ENCODE measurements at places on chromosomes 7 and 10.
A peak's percentile ranks its signal among the peaks of the same experiment; 100 is the strongest.

GRCh38 chr7:2195400-2196246 is 37.1 kb downstream of the MAD1L1 start:
- DNase-seq = no peak

- peak; percentile 95 for DNase-seq
Measured at GRCh38 chr10:26486990-26487850, 49.1 kb downstream of the APBB1IP start.

GRCh38 chr10:64156166-64156565 is 635.0 kb downstream of the REEP3 start:
- no peak for DNase-seq

GRCh38 chr7:28685644-28686417 is 272.3 kb downstream of the TRIL start:
- DNase-seq = peak; percentile 100

- DNase-seq = no peak
Measured at GRCh38 chr7:141381794-141382427, 169.3 kb upstream of the AGK start.

DNA sequence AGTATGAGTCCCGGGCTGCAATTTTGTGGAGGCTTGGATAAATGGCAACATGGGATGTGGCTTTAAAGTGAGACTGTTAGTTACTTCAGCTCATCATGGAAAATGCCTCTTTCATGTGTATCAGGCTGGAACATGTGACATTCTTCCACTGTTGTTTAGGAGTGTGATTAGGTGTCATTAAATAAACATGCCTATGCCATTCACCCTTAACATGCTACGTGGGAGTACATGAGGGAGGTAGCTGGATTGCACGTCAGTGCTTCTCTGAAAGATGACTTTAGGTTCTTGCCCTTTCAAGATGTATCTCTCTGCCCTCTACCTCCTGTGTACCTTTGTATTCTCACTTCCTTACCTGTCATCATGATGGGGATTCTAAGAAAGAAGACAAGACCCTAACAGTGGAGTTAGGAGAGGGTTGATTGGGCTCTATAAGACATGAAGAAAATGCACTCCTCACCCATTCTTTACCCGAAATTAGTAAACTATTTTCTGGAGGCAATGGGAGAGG is 8.9 kb downstream of the AKR1E2 start:
- no peak for DNase-seq

GRCh38 chr7:116210345-116211005 is at the start of gene TES:
Gene TES, plus strand, starts transcription at chr7:116210539. Its CDS starts 169 bp downstream, at chr7:116210708.
- DNase-seq = no peak

GRCh38 chr7:85972504-85973141 is 671.1 kb upstream of the GRM3 start:
- no peak for DNase-seq

- no peak for DNase-seq
Measured at GRCh38 chr7:108370616-108371015, 85.6 kb downstream of the NRCAM start.

DNA sequence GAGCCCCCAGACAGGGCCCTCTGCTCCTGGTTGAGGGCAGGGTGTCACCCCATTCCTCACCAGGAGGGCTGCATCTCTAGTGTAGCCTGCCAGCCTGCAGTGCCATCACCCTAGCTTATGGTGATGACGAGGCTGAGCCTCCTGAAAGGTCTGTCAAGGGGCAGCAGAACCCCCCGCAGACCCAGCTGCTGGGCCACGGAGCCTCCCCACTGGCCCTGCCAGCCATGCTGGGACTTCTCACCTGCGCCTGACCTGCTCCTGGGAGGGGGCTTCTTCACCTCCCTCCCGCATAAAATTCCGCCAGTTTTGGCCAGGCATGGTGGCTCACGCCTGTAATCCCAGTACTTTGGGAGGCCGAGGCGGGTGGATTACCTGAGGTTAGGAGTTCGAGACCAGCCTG is 40.4 kb upstream of the RASGEF1A start:
- no peak for DNase-seq

- no peak for DNase-seq
Measured at GRCh38 chr7:158013085-158013668, 574.4 kb downstream of the PTPRN2 start.

- DNase-seq = no peak
Measured at GRCh38 chr7:95126053-95126709, 198.2 kb downstream of the PON1 start.

- peak; percentile 4 for DNase-seq
Measured at GRCh38 chr10:14712991-14713424, 61.7 kb downstream of the FAM107B start.

DNA sequence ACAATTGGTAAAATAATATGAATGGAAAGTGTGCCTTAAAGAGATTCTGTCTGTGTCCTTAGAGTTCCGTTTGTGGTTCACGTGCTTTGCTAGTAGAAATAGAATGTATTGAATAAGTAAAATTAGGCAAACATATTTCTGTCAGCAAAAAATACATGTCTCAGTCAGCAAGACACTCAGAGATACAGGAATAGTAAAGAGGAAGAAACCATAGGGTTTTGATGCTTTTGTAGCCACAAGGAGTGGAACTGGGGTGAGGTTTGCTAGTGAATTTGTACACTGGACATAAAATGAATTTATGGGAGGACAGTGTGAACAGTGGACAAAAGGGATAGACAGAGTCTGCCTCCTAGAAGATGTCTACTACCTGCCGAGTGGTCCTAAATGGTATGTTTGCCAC is 289.2 kb upstream of the NRP1 start:
- no peak for DNase-seq

GRCh38 chr10:7501157-7501556 is 90.3 kb upstream of the SFMBT2 start:
- no peak for DNase-seq

GRCh38 chr7:107931740-107932515 is 40.9 kb downstream of the DLD start:
- DNase-seq = no peak

- no peak for DNase-seq
Measured at GRCh38 chr10:133016493-133017202, 71.1 kb upstream of the ADGRA1 start.

- no peak for DNase-seq
Measured at GRCh38 chr10:60767424-60767823, 10.9 kb upstream of the CDK1 start.

- peak; percentile 52 for DNase-seq
Measured at GRCh38 chr7:134452419-134452838, 6.5 kb downstream of the AKR1B1 start.

GRCh38 chr7:36165059-36165458 is 12.0 kb downstream of the EEPD1 start:
- DNase-seq = no peak

- peak; percentile 65 for DNase-seq
Measured at GRCh38 chr10:27893358-27893954, 105.4 kb downstream of the ODAD2 start.

- no peak for DNase-seq
Measured at GRCh38 chr7:137531671-137532070, 188.1 kb upstream of the PTN start.

- DNase-seq = peak; percentile 62
Measured at GRCh38 chr7:5564894-5565293, 141.3 kb upstream of the TNRC18 start.

DNA sequence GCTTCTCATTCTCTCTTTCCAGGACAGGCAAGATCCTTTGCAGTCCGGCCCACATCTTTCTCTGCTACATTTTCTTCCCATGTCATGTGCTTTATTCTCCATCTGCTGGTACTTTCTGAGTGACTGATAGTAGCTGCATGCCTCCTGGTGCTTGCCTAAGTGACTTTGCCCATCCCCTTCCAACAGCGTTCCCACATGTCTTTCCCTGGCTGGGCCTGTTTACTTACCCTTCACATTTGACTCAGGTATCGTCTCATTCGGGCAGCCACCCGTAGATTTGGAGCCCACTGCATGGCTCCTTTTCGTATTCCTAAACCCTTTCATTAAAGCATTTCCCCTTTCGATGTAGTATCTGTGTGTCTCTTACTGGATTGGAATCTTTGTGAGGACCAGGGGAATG is 24.6 kb downstream of the TYW1 start:
- DNase-seq = no peak

DNA sequence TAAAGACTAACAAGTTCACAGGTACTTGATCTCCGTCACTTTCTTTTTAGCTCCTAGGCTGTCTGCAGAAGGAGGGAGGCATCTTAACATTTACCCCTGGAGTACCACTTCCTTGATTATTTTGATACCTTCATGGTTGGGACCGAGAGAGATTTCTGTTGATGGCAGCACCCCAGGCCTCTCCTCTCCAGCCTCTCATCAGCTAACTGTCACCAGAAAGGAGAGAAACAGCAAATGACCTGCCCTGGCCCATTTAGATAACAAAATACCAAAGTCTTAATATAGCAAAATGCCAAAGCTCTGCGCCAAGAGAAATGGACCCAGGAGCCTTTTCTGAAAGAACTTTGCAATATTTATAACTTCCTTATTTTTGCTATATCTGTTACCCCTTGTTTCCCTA is 30.0 kb upstream of the KLHL7 start:
- DNase-seq = no peak

- DNase-seq = no peak
Measured at GRCh38 chr10:79045566-79046175, 23.1 kb upstream of the ZMIZ1 start.

- DNase-seq = no peak
Measured at GRCh38 chr7:28626221-28626620, 213.9 kb downstream of the CREB5 start.

DNA sequence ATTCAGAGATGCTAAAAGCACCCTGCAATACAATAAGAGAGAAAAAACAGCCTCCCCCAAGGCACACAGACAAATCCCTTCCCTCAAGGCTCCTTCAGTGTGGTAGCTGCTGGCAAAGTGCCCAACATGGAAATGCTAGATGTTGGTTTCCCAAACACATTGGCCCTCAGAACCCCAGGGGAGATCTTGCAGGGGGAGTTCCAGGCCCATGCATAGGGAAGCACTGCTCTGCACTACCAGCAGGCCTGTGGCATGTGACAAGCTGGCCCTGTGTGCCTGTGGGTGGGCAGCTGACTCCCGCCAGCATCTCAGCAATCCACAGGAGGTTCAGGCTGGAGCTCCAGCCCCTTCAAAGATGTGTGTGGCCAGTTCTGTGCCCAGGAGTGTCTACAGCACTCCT is 16.8 kb upstream of the CSGALNACT2 start:
- no peak for DNase-seq

GRCh38 chr10:98510412-98510995 is 63.8 kb upstream of the HPS1 start:
- no peak for DNase-seq

DNA sequence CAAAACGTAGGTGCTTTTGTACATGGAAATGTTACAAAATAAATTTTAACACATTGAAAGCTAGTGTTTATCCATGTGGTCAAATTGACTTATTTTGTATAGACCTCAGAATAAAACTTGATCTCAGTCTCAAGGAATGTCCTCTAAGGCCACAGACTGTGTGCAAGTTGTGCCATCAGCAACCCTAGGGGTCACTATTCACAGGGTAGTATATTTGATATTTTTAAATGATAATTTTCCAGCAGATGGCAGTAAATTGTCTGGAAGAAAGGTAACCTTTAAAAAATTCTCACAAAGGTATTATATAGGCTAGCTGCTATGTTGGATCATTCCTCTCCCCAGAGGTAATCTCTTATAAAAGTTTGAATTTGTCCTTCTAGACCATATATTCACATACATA is 12.9 kb upstream of the SNX10 start:
- peak; percentile 63 for DNase-seq

- peak; percentile 97 for DNase-seq
Measured at GRCh38 chr10:62050893-62051433, 149.5 kb downstream of the ARID5B start.

DNA sequence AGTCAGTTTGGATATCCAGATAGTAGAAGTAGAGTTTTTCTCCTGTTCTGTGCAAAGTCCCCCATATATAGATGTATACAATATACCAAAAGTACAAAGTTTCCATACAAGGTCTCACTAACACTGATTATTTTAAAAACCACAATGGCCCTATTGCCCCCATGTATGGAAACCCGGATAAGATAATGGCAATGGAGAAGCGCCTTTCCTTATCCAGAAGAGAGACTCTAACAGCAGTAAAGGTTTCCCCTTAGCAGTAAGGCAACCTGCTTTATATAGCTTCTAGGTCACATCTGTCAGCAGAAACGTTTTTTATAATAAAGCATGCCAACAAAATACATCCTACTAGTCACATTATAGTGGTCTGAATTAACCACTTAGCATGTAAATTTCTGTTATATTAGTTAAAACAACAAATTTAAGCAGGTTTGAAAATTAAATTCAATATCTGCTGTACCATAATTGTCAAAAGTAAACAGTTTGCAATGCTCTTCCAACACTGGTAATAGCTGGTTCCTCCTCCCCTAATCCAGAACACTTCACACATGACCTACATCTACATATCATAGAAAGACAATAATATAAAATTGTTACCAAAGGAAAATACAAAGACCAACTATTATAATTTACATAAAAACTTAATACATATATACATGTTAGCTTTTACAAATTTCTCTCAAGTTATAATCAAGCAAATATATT is 22.4 kb downstream of the USP6NL start:
- no peak for DNase-seq

DNA sequence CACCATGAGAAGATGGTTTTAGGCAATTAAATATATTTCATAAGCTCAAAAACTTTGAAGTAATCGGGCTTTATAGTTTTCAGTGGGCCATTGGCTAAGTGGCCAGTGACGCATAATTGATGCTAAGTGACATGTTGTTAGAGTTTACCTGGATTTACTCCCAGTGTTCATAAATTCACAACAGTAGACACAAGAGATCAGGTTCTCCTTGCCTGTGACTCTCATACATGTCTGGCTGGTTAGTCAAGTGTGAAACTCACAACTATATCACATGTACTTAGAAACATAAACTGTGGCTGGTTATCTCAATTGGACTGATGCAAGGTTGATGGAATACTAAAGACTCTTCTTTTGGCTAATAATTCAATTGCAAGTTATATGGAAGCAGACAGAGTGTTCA is 26.2 kb downstream of the ASB15 start:
- DNase-seq = no peak

DNA sequence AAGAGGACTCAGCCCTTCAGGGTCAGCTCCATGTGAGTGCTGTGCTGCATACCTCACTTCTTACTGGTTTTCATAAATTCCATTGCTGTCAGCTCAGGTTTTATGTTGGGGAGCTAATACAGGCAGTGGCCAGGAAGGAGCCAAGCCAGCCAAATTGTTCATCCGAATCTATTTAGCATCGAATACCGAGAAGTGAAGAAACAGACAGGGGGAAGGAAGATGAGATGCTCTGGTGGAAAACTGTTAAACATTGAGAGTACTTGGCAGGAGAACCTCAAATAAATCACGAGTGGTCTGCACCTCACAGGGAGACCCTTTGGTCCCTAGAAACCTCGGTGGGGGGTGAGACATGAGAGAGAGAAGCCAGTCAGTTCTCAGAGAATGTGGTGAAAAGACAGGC is 196.0 kb upstream of the TMEM72 start:
- DNase-seq = peak; percentile 85

DNA sequence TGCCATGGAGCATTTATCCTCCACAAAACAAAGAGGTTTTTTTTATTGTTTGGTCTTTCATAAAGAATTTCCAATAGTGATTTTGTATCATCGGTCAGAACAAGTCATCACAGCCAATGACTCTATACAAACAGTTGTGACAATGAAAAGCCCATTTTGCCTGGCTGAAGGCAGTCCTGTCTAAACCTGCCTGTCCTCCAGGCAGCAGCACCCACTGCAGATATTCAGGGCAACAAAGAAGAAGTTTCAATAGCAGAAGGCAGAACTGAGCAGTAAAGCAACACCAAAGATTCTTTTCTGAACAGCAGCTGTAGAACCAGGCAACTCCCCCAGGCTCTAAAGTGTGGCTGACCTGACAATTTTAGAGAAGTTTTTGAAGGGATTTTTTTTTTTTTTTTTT is 169.4 kb downstream of the FGFR2 start:
- DNase-seq = no peak

Measured in M059J (cell line).